ENCODE measurements at places on chromosomes 16 and 17.

DNA sequence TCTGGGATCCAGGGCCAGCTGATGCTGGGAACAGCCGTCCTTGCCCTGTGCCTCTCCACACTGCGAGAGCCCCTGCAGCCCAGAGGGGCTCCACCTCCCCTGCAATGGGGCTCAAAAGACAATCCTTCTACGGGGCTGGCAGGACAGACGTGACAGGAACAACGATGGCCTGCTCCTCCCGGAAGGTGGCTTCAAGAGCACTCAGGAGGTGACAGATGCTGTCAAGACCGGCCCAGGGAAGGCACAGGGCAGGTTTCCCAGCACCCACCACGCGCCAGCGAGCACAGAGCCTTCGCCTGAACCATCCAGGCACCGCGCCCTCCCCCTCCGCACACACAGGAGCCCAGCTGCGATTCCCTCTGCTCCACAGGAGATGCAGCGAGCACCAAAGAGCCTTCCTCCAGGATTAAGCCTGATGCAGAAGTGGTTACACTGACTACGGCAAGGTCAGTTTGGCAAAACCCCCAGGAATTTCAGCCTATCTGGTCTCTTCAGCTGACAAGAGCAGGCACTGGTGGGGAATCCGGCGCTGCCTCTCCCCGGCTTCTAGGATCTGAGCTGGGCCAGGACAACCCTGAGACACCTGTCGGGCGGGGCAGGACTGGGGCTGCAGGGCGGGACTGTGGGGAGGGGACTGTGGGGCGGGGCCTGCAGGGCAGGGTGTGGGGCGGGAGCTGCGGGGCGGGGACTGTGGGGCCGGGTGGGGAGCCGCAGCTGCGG lies 103.4 kb downstream of the ZNF778 start:
- DNase-seq, result no peak

DNA sequence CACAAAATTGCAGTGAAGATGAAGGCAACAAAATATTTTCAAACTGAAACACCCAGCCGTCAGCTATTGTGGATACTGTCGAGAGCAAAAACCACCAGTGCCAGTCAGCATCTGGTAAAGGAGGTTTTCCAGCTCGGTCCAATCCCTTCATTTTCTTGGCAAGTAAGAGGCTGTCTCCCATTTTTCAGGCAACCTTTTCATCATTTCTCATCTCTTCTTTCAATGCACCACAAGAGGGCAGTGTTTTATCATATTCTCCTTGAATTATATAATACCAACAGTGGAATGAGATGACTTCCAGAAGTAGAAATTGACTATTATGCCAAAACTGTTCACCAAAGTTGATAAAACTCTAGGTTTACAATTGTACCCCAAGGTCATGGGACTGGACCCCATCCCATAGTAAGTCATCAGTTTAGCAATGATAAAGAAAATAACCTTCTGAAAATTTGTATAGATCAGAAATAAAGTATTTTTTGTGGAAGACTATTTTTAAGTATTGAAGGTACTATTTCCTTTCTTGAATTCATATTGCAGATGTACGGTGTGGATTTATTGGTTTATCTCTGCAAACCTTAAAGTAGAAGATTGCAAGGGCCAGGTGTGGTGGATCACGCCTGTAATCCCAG lies 16.8 kb downstream of the NQO1 start:
- DNase-seq, result no peak

GRCh38 chr17:72466199-72466598 lies 345.4 kb downstream of the SOX9 start:
- DNase-seq, result no peak

- DNase-seq, result no peak
Measured at GRCh38 chr16:50696126-50696525, 2.7 kb downstream of the NOD2 start.

GRCh38 chr16:47613251-47613650 lies 152.1 kb downstream of the PHKB start:
- DNase-seq, result no peak

GRCh38 chr16:17346621-17347569 lies 123.9 kb downstream of the XYLT1 start:
- DNase-seq, result no peak

DNA sequence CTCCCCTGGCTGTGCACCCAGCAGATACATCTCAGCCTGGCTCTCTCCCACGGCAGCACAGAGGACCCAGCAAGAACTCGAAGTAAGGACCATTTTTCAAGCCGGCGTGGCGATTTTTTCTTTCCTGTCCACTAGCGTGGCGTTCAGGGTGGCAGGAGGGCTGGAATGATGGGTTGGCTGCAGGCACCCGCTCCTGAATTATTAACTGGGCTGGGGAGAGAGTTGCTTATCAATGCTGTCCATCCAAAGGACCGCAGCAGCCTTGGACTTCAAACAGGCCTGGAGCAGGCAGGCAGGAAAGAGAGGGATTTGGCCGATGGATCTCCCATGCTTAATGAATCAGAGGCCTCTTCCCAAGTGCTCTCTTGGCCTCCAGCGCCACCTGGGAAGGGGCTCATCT lies 7.0 kb downstream of the C16orf82 start:
- no peak for DNase-seq

GRCh38 chr17:42363767-42364585 lies 24.3 kb downstream of the STAT3 start:
- no peak for DNase-seq

DNA sequence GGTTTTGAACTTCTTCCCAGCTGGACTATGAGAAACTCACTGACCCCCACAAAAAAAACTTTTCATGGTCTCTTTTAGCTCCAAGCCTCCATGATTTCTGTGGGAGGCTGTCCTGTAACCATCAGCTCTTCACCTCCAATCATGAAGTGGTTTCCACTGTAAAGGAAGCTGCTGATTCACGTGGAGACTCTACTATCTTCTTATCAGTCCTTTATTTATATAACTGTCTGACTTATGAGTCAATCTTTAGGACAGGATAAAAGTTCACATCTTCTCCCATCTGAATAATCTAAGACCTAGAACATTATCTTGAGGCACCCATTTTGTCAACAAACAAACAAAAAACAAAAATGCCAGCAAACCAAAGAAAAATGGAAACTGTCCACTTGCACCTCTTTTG lies 409.9 kb downstream of the SLC39A11 start:
- DNase-seq, result no peak

GRCh38 chr17:57724026-57724728 lies 20.9 kb downstream of the CCDC182 start:
- no peak for DNase-seq

DNA sequence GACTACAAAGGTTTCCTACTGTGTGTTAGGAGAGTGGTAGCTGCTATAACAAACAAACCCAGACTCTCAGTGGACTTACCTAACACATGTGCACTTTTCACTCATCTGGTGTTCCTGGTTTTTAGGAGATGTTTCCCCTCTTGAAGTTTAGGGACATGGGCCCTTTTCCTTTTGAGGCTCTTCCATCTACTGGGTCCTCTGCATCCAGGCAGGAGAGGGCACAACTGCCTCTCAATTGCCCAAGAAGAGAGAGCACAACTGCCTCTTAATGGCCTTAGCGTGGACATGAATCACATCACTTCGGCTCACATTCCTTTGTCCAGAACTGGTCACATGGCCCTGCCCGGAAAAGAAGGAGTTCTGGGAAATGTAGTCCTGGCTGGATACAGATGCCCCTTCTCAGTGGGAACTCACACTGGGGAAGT lies 9.8 kb upstream of the TNRC6C start:
- no peak for DNase-seq

- no peak for DNase-seq
Measured at GRCh38 chr17:2931876-2932275, 131.5 kb downstream of the OR1D5 start.

- DNase-seq, result no peak
Measured at GRCh38 chr17:28211811-28212210, 107.2 kb upstream of the TMEM97 start.

DNA sequence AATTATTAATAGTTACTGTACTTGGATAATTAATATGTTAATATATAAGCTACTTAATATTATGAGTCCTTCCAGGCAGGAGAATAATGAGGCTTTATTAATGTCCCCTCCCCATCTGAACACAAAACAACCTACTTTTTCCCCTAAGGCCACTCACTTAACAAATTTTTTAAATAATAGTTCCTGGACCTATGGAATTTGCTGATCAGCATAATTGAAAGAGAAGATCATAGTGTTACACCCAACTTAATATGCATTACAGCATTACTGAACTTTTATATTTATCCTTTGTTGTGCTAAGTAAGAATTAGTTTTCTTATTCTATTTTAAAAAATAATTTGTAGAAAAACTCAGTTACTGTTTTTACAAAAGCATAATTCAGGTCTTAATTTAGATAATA lies 1537.7 kb upstream of the GOT2 start:
- no peak for DNase-seq

- DNase-seq, result no peak
Measured at GRCh38 chr16:75070012-75070841, 46.4 kb downstream of the LDHD start.

Data from stimulated activated CD4-positive, alpha-beta T cell treated with anti-CD3 and anti-CD28 coated beads, Interleukin-4, amount 100 ng/mL, for 24 hours (primary cell).